ENCODE measurements at places on chromosomes 4 and X. TPM values are rescaled to one million over a fixed set of nuclear protein-coding genes. Genes with fewer than 3 reads are reported as not detected.

The HMGB3 gene
- 94.3 TPM for total RNA-seq

The SASH3 gene
- total RNA-seq, result 157 TPM

DNA sequence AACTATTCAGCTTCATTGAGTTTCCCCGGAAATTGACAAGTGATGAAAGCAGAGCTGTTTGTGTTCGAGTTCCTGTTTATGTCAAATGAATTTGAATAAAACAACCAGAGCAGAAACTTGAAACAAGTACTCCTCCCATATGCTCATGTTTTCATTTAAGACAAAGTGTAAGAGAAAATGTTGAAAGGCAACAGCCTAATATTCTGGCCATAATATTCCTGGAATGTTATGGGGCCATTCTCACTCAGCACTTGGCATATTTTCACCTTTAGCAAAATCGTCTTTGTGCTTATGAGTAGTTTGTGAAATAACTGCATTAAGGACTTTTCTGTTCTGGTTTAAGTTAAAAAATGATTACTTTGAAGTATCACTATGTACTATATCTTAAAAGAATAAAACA is 276.0 kb upstream of the FAT1 start:
- DNase-seq, result no peak

GRCh38 chrX:9794495-9794894 is 8.3 kb downstream of the SHROOM2 start:
- DNase-seq, result no peak

DNA sequence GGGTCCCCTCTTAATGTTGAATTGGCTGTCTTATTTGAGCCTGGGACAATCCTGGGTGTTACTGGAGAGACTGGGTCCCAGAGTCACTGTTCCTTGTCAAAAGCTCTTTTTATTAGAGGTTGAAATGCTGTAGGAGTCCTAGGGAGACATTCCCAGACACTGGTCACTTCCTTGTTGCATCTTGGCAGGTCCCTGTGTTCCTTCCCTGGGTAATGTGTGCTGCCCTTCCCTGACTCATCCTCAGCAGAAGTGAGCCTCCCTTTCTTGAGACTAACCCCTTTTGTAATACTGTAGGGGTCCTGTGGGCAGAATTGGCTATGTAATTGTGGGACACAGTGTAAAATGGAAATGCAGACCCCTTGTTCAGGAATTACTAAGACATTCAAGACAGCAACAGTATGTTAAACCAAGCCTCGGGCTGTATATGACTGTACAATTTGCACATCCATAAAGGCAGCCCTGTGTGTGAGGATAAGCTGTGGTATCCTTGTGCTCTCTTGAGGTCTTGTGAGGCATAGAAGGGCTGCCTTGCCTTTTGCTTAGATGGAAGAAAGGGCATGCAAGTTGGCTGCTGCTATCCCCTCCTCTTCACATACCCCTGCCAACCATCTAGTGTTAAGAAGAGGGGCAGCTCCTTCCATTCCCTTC is 53.5 kb downstream of the DCLK2 start:
- no peak for DNase-seq

The PCDH7 gene
- not detected for total RNA-seq

- no peak for DNase-seq
These were observed 1.9 kb upstream of the TCEAL1 start for GRCh38 chrX:103626855-103627254.
